ENCODE measurements at places on chromosomes 4 and X.

GRCh38 chr4:832536-832935 lies 6.6 kb upstream of the CPLX1 start:
- DNase-seq, result no peak

GRCh38 chr4:145770124-145770523 lies 90.2 kb downstream of the C4orf51 start:
- no peak for DNase-seq

GRCh38 chrX:11551151-11551550 lies 114.6 kb downstream of the ARHGAP6 start:
- DNase-seq, result no peak

GRCh38 chr4:2937146-2937857 lies 25.9 kb downstream of the NOP14 start:
- no peak for DNase-seq

GRCh38 chr4:78059938-78060337 lies 2.8 kb downstream of the FRAS1 start:
- no peak for DNase-seq

Data from stimulated activated CD8-positive, alpha-beta memory T cell treated with anti-CD3 and anti-CD28 coated beads, Interleukin-2, amount 100 ng/mL, for 1 hour (primary cell).